Activated CD8-positive, alpha-beta memory T cell treated with anti-CD3 and anti-CD28 coated beads, Interleukin-2, amount 10 ng/mL, durations not matched to agents 7 days and 5 days (primary cell): ENCODE measurements at places on chromosomes 16 and 17.

DNA sequence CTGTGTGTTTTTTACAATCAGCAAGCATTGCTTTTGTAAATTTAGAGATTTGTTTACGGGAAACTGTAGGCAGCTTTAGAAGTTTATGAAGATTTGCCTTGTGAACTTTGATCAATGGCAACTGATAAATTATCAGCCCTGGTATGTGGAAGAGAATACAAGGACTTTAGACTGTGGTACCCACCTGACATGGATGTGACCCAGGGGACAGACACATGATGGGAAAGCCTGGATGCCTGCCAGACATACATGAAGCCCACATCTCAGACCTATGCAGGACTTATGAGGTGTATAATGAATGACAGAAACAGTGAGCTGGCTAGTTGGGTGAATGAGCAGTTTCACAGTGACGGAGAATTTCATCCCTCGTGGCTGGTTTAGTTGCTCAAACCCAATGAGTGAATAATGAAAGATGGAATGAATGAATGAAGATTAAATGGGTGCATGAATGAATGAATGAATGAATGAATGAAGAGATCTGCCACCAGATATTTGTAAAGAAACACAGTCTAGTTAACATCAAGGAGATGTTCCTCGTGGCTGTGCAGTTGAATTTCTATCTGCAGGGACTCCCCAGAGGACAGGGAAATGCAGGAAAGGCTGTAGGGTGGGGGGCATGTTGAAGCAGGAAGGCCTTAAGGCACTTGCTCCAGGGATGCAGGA, 7.6 kb downstream of the TMEM92 start:
- no peak for DNase-seq

GRCh38 chr17:7716901-7717755, at the start of gene DNAH2:
DNAH2 (plus strand) TSS chr17:7717744; CDS start chr17:7719735, 1,991 bp downstream.
- DNase-seq, result peak; percentile 83

GRCh38 chr17:19368229-19368628, 5.7 kb upstream of the B9D1 start:
- no peak for DNase-seq

DNA sequence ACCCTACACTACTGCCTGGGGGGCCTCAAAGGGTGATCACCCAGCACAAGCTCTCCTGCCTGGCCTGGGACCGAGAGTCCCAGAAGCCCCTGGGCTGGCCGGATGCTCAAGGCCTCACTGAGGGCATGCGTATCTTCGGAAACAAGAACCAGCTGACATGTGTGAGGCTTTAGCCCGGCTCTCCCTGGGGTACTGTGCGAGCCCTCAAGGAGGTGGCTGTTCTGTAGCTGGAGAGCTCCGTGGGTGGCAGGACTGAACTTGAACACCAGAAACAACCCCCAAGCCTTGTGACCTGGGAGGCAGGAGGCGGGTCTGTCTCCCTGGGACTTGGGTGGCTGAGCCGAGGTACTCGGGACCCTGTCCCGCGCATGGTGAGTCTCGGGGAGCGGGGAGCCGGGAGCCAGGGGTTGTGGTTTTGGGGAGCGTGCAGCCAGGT, 7.0 kb downstream of the DPEP1 start:
- no peak for DNase-seq

GRCh38 chr17:57459286-57459915, 203.1 kb downstream of the MSI2 start:
- peak; percentile 73 for DNase-seq

- no peak for DNase-seq
Measured at GRCh38 chr16:9996221-9996620, 186.0 kb downstream of the GRIN2A start.

GRCh38 chr17:68417317-68417716, 40.0 kb downstream of the WIPI1 start:
- no peak for DNase-seq

DNA sequence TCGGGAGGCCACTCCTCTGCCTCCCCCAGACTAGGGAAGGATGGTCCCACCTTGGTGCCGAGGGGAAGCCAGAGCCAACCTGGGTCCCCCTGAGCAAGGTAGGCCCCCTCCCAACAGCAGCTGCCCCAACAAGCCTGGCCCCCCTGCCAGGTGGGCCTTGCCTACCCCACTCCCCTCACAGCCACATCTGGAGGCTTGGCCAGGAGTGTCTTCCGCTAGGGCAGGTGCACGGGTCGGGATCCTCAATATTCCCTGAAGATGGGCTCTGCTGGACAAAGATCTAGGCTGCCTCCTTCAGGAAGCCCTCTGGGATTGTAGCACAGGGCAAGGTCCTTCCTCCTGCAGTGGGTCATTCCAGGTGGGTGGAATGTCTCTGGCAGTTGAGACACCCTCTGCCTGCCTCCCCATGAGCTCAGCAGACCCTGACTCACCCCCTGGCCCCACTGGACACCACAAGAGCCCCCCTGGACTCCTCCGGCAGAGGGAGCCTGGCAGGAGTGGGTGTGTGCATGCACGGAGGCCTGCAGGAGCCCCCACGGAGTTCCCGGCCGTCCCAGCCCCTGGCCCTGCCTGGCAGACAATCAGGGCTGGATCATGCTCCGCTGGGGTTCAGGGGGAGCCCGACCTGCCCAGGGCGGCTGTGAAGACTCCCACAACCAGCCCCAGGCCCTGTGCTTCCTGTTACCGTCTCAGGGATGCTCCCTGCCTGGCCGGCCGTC, 435 bp downstream of the C1QTNF8 start:
- DNase-seq, result no peak

DNA sequence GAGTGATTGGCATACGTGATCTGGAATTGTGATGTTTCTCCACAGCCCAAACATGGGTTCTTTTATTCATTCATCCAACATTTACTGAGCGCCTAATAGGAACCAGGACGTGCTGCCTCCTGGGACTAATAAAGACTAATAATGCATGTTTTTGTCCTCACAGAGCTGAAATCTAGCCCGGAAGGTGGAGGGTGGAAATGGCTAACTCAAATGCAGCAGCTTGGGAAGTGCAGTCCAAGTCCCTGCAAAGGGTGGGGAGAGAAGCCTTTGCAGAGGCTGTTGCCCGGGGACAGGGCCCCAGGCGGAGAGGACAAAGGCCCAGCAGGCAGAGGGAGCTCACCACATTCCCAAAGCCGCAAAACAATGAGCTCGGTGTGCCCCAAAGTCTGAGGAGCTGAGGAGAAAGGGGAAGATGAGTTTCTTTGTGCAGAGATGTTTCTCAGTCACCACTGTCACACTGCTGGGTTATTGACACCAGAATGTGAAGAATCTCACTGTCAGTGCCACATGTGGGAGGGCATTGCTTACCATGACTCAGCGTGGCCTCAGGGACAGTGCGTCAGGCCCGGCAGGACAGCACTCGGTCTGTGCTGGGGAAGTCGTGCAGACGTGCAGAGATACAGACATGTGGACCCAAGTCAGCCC, 118.2 kb upstream of the CHMP6 start:
- DNase-seq, result no peak

DNA sequence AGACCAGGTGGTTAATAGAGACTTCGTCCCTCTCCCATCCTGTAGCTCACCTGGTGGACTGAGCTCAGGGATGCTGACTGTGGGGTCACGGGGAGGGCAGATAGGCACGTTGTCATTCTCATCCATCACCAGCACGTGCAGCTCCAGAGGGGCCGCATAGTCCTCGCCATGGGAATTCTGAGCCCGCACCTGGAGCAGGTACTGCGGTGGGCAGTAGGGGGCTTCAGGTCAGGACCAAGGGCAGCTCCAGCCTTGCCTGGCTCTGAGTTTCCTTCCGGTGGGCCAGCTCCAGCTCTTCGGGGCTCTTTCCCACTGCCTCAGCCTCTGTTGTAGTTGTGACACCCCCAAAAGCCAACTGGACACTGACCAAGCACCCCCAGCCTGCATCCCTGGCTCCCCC, 5.6 kb downstream of the CDH16 start:
- no peak for DNase-seq

DNA sequence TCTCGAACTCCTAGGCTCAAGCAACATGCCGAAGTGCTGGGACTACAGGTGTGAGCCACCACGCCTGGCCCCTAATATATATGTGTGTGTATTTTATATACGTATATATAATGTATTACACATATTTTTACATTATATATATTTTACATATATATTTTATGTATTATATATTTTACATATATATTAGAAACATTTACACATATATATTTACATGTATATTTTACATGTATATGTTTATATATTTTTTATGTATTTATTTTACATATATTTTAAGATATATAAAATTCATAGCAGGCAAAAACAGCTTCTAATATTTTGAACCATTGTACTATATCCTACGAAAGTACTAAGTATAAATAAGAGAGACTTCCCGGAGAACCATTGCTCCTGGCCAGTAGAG, 455.1 kb downstream of the XYLT1 start:
- DNase-seq, result no peak

DNA sequence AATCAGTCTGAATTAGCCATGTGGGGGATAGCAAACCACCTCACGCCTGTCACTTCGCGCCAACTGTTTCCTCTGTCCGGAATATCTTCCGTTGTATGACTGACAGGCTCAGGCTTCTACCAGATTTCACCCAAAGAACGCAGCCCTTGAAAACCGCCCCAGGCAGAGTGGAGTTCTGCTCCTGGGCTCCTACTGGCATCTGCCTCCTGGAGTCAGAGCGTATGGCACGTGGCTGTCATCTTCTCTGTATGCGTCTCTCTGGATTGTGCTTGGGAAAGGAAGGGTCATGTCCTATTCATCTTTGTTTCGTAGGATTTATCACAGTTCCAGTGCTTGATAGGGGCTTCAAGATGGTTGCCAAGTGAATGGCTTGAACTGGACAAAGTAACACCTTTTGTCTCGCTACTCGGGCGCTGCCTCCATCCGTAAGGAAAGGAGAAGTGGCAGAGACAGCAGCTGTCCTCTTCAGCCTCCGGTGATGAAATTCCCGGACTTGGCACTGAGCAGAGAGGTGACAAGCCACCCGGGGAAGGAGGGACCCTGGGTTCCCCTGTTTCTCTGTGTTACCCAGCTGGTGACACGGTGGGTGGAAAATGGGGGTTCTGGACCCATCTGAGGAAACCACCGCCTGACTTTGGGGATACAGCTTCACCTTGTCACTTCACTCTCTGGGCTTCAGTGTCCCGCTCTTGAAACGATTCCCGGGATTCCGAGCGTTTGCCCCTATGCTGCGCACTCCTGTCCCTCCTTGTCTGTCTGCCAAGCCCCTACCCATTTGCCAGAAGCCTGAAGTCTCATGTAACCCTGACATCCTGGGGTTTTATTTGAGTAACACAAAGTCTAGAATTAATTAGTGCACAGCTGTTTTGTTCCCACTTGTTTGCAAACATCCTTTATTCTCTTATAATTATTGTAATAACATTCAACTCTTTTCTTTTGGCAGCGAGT, 13.9 kb downstream of the KIAA0513 start:
- DNase-seq, result no peak

DNA sequence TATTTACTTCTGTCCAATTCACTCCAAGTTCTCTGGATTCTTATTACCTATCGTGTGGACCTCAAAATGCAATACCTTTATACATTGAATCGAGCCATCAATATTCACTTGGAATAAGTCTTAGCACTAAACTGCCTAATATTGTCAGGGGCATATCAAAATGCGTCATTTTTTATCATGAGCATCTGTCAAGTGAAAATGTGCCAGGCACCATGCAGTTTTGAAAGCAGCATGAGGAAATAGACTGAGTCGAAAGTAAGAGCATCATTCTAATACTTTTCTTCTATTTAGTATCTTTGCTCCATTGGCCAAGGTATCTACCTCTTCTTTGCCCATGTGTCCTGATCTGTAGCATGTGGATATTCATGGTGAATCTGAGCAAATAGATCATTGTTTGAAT, 1193.4 kb downstream of the CDH11 start:
- no peak for DNase-seq
